ENCODE measurements at places on chromosomes 4 and X.
A peak's percentile ranks its signal among the peaks of the same experiment; 100 is the strongest.

GRCh38 chr4:133188433-133189146 lies 39.5 kb downstream of the PCDH10 start:
- no peak for DNase-seq

GRCh38 chr4:185672618-185673017 lies 137.3 kb upstream of the PDLIM3 start:
- no peak for DNase-seq

DNA sequence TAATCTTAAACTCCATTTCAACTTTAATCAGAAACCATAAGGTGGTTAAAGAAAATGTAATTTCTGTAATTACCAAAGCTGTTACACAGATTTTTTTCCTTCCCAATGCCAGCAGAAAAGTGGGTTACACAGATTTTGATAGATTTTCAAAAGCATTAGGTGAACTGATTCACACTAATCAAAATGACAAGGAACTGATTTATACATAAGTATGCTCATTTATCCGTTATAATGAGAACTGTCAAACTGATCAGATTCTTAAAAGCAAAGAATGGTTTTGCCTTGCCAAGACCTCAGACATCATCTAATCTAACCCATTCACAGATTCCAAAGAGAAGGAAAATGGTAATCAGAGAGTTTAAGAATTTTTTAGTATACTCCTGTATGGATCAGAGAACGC lies 5.2 kb downstream of the UGDH start:
- DNase-seq, result no peak

DNA sequence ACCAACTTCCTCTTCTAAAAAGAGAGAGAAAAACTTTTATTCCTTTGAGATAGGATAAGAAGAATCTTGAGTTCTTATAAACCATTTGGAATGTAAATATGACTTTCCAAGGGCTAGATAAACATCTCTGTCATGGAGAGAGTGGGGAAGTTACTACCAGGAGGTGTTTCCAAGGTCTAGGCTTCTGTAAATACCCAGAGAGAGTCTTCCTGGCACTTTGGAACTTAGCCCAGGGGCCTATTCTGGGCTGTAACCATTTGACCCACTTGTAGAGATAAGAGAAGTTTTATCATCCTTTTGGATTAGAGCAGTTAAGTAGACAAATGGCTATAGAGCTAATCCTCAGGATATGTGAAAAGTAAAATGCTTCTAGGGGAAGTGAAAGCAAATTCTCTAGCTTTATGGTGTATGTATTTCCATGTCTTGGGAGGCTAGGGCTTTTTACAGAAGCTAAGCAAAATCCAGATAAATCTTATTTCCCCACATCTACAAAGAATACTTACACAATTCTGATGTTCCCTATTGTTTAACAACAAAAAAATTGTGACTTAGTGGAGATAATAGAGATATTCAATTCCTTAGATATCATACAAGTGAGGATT lies 51.1 kb downstream of the MCUB start:
- DNase-seq, result no peak

- no peak for DNase-seq
These were observed 332.4 kb downstream of the ARHGAP24 start for GRCh38 chr4:85807247-85807950.

GRCh38 chr4:1577822-1578217 lies 106.3 kb downstream of the FAM53A start:
- no peak for DNase-seq

- DNase-seq, result no peak
These were observed 200.2 kb downstream of the CPEB2 start for GRCh38 chr4:15202481-15202880.

- no peak for DNase-seq
These were observed 64.1 kb downstream of the ANTXR2 start for GRCh38 chr4:80008971-80009370.

DNA sequence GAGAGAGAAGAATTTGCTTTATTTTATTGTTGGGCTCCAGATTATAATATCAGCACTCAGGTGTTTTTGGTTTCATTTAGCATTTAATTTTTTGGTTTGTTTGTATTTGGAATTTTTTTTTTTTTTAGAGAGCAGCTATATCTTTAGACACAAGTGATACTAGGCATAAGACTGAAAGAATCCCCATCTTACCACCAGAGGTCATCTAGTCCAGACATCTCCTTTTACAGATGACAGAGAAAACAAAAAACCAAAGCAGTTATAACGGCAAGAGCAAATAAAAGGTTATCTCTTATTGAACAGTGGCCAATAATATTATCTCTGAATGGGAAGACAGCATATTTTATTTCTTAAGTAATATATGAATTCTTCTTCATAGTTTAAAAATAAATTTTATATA lies 22.8 kb downstream of the USP38 start:
- DNase-seq, result no peak

- DNase-seq, result no peak
These were observed 568.1 kb upstream of the DIPK2B start for GRCh38 chrX:45768666-45769236.

GRCh38 chrX:138954976-138955375 lies 243.5 kb upstream of the FGF13 start:
- DNase-seq, result no peak

DNA sequence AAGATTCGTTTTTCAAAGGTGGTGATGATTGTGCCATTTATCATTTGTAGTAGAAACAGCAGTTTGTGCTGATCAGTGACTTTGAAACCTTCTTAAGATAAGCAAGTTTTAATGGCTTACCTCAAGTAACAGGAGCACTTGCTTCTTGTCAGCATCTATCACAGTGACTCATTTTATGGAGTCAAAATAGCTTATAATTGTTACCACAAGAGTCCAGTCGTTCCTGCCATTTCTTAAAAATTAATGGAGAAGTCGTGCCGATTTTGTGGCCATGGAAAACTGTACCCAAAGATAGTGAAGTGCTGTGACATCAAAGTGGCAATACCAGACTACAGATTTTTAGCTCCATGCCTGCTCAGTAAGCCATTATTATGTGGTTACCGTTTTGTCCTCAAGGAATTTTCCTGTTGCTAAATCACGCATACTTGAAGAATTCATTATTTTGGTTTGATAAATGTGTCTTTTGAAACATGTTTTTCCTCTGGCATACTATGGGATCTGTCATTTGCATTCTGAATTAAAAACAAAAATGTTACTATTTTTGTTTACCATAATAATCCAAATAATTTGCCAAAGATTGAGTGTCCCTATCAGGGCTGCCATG lies 129.9 kb downstream of the CBR4 start:
- DNase-seq, result no peak

- peak; percentile 58 for DNase-seq
These were observed 42.1 kb downstream of the NFKB1 start for GRCh38 chr4:102543030-102543928.

DNA sequence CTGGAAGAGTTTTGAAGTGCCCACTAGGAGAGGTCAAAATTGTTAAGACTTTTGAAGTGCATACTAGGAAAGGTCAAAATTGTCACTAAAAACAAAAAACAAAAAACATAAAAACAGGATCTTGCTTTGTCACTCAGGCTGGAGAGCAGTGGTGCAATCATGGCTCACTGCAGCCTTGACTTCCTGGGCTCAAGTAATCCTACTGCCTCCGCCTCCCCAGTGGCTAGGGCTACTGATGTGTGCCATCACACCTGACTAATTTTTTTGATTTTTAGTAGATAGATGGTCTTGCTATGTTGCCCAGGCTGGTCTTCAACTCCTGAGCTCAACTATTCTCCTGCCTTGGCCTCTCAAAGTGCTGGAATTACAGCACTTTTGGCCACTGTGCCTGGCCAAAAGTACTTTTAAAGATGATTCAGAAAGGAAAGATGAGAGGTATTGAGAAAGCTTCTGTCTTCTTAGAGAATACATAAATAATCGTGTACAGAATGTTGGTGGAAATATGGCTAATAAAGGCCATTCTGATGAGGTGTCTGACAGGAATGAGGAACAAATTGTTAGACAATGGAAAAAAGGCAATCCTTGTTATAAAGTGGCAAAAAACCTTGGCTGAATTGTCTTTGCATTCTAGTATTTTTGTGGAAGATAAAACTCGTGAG lies 43.3 kb upstream of the STX18 start:
- DNase-seq, result no peak

DNA sequence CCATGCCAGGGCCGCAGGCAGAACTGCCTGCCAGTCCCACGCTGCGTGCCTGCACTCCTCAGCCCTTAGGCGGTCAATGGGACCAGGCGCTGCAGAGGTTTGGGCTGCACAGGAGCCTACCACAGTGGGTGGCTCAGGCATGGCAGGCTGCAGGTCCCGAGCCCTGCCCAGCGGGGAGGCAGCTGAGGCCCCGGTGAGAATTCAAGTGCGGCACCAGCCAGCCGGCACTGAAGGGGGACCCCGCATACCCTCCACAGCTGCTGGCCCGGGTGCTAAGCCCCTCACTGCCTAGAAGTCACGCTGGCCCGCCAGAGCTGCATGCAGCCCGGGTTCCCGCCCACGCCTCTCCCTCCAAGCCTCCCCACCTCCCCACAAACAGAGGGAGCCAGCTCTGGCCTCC lies 302.5 kb upstream of the UGT8 start:
- DNase-seq, result no peak

GRCh38 chr4:21697583-21697982 lies 251.0 kb downstream of the KCNIP4 start:
- no peak for DNase-seq

GRCh38 chrX:114038358-114038757 lies 545.5 kb upstream of the HTR2C start:
- DNase-seq, result no peak

DNA sequence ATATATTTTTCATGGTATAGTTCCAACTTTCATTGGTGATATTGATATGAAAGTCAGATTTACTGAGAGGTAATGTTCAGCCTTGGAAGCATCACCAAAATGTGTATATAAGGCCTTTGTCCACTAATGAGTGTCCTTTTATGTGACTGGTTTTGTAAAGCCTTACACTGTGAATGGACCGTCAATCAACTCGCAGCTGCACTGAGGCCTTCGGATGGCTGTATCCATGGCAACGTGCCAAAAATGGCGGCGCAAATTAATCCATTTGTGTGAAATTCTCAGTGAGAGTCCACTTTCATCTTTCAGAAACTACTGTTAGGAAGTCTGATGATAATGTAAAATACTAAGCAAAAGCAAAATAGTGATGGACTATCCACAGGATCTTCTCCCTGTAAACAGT lies 131.7 kb downstream of the SPCS3 start:
- DNase-seq, result peak; percentile 56

- DNase-seq, result no peak
These were observed 6.3 kb upstream of the C4orf36 start for GRCh38 chr4:86898562-86898961.

- DNase-seq, result no peak
These were observed 2.7 kb downstream of the TMEM154 start for GRCh38 chr4:152677117-152677516.

- no peak for DNase-seq
These were observed 15.1 kb downstream of the TEC start for GRCh38 chr4:48254381-48255071.

- no peak for DNase-seq
These were observed 612 bp downstream of the CPLX1 start for GRCh38 chr4:825063-825970.

DNA sequence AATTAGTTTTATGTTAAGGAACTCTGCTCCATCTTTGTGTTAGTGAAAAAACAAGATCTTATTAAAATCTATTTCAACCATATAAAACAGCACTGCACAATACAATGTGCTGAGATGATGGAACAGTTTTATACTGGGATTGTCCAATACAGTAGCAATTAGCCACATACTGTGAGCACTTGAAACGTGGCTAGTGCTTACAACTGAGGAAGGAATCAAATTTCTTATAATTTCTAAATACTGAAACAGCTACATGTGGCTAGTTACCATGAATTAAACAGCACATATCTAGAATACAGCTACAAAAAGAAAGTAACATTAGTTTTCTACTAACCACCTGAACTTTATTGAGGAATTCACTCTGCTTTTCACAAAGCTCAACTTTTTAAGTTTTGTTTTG lies 14.7 kb downstream of the NFXL1 start:
- DNase-seq, result no peak

GRCh38 chr4:80202741-80203553 lies 5.6 kb downstream of the PRDM8 start:
- DNase-seq, result no peak

- DNase-seq, result peak; percentile 3
These were observed 334.0 kb upstream of the NDST3 start for GRCh38 chr4:117700111-117700892.

DNA sequence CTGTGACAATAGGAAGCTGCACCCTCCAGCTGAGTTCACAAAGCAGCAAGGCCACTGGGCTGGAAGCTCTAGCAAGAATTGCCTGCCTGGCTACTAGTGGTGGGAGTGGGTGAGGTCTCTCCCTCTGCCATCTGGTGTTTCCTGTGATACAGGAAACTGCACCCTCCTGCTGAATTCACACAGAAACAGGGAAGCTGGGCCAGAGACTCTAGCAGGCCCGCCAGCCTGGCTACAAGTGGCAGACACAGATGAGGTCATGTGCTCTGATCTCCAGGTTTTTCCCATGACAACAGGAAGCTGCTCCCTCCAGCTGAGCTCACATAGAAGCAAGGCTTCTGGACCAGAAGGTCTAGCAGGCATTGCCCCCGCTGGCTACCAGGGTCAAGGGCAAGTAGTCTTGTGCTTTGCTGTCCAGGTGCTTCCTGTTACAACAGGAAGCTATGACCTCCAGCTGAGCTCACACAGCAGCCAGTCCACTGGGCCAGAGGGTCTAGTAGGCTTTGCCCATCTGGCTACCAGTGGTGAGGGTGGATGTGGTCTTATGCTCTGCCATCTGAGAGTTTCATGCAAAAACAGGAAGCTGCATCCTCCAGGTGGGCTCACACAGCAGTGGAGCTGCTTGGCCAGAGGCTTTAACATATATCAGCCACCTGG lies 41.5 kb upstream of the ZXDA start:
- no peak for DNase-seq

DNA sequence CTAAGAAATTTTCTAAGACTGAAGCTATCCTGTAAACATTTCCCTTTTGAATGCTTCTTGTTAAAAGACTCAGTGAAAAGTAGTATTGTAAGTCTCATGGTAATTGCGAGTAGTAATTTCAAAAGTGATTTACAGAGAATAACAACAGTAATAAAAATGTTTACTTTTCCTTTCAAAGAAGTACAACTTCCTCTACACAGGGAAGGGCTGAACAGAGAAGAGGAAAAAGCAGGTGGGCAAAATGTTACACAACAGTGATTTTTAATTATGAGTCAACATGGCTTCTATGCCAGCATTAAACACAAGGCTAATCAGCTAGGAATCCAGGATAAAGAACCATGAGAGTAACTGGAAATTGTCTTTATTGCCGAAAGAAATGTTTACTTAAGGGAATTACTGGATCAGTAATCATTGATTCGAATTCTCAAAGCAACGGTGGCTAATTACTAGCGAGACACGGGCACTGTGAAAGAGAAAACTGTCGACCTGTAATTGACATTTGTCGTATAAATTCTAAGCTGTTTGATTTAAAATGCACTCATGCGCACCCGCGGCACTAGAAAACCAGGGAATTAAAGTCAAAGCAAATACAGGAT lies 15.4 kb downstream of the UTP3 start:
- DNase-seq, result peak; percentile 85

Measured in NCI-H1930 (cell line).